ENCODE measurements at places on chromosomes 13 and 19.
A peak's percentile ranks its signal among the peaks of the same experiment; 100 is the strongest.

DNA sequence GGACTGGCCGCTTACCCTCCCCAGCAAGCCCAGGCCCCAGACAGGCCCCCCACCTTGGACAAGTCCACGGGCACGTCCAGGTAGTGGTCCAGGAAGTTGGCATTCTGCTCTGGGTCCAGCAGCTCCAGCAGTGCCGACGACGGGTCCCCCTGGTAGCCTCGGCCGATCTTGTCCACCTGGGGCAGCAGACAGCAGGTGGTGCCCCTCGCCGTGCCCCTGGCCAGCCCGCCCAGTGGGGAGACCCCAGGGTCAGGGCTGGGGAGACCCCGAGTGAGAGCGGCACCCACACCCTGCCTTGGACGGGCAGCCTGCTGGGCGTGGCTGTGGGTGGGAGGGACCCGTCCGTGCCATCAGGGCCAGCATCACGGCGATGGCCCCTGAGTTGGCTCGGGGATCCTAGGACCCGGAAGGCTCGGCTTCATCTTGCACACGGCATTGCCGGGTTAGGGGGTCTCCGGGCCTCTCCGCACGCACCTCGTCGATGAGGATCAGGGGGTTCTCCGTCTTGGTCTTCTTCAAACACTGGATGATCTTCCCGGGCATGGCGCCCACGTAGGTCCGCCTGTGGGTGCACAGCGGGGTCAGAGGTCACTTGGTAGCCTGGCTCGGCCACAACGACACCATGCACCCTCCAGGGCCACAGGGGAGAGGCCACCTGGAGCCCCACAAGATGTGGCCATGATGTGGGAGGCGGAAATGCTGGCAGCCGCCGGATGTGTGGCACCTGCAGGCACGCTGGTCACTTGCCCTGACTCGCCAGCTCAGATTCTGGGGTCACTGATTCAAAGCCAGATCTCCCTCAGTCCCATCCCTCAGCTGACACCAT lies 6.3 kb downstream of the RPL36 start:
- no peak for DNase-seq

DNA sequence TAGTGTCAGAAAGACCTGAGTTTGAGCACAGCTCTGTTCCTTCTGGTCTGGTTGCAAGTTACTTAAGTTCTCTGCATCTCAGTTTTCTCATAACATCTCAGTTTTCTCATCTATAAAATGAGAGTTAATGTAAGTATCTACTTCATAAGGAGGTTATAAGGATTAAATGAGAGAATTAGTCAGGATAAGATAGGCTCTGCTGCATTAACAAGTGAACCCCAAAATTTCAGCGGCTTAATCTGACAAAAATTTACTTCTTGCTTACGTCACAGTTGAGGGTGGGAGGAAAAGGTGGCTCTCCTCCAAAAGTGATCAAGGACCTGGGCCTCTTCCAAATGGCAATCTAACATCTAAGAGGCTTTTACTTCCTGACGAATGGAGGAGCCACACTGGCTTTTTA lies 31.5 kb upstream of the LRCH1 start:
- no peak for DNase-seq

DNA sequence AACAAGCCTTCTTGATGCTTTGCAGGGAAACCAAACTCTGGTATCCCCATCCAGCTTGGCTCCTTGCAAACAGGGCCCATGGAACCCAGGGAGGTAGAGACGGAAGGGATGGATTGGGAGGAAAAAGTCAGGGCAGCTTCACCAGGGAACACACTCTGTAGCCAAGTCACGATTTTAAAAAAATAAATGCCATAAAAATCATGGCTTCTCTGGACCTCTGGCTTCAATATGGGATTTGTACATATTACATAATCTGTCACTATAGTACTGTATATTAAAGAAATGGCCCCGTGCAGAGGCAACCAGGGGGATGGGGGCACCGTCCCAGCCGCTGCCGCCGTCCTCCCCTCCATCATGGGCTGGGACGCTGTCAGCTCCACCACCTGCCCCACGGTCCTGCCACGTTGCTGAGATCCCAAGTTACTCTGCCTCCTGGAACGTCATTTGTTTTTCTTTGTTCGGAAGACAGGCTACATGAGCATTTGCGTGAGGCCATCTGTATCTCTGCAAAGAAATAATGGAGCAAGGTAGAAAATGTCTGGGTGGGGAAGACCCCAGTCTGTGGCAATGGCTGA lies 313.3 kb downstream of the ZNF536 start:
- no peak for DNase-seq

- DNase-seq, result no peak
Observed at GRCh38 chr19:43704002-43704705, 11.7 kb upstream of the IRGC start.

DNA sequence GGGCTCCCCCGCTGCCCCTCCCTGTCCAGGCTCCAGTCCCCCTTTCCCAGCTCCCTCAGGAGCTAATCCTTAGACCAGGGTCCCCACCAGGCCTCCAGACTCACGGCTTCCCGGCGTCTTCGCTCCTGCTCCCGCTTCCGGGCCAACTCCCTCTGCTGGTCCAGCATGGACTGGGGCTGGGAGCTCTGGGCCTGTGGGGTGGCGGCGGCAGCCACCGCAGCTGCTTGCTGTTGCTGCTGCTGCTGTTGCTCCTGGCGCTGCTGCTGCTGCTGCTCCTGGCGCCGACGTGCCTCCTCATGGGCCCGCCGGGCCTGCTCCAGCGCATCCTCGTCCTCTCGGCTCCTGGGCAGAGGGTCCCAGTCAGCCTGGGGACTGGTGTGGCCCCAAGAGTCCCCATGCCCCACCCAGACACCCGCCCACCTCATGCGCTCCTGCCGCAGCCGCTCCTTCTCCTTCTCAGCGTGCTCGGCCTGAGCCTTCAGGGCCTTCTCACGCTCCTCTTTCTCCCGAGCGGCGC lies 6.4 kb upstream of the EPHX3 start:
- no peak for DNase-seq

DNA sequence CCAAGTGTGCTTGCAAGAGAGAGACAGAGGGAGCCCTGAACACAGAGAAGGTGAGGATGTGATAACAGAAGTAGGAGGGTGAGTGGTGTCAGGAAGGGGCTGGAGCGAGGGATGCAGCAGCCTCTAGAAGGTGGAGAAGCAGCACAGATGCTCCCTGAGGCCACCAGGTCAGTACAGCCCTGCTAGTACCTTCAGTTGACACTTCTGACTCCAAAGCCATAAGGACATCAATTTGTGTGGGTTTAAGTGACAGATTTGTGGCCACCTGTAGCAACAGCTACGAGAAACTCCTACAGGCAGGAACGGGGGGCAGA lies 6.9 kb downstream of the ERICH4 start:
- DNase-seq, result no peak

DNA sequence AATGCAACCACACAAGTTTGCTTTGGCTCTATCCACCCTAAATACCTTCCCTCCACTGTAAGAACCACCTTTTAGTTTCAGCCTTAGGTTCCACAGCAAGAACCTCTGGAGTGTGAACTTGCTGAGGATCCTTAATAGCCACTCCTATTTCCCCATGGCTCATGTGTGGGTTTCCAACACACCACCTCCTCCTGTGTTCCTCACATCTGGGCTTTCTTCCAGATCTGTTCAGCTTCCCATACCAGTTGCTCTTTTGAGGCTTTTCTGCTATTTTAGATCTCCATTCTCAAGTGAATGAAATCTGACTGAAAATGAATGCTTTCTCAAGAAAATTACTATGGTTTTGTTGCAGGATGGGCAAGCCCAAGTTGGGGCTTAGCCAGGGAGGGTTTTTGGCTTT lies 104.8 kb upstream of the MIR17HG start:
- DNase-seq, result no peak

- DNase-seq, result no peak
Observed at GRCh38 chr13:34933349-34933748, 8.7 kb upstream of the NBEA start.

DNA sequence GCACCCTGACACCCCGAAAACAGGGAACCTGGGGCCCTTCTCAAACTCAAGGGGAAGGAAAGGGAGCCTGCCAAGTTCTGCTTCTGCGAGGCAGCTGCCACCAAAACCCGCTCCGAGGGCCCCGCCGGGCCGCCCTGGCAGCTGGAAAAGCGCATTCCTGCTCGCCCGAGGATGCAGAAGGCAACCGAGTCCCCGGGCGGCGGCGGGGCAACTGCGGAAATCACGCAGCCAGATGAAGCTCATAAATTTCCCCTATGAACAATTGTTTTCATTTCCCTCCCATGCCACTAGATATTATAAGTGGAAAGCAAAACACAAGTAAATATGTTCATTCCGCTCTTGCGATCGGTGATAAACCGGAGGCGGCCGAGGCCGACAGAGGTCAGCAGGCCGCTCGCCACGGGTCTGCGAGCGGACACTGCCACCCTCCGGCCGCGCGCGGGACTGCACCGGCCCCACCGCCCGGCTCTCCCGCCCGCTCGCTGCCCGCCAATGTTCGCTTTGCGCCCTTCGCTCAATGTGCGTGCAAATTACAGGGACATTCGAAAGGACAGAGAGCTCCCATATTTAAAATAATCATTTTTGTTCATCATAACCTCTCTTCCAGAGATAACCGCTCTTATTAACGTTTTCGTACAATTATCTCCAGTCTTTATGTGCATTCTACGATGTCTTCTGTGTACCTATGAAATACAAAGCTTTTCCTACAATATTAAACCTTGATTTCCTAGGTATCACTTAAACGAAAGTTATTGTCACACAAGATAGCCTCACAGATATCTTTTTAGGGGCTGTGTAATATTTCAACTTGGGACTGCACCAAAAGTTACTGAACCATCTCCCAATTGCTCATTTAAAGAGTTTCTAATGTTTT lies 120.8 kb upstream of the ZNF507 start:
- DNase-seq, result peak; percentile 3

GRCh38 chr13:49022472-49023144 lies 46.9 kb downstream of the FNDC3A start:
- no peak for DNase-seq

GRCh38 chr19:40513345-40513678 lies 46.5 kb downstream of the SPTBN4 start:
- no peak for DNase-seq

DNA sequence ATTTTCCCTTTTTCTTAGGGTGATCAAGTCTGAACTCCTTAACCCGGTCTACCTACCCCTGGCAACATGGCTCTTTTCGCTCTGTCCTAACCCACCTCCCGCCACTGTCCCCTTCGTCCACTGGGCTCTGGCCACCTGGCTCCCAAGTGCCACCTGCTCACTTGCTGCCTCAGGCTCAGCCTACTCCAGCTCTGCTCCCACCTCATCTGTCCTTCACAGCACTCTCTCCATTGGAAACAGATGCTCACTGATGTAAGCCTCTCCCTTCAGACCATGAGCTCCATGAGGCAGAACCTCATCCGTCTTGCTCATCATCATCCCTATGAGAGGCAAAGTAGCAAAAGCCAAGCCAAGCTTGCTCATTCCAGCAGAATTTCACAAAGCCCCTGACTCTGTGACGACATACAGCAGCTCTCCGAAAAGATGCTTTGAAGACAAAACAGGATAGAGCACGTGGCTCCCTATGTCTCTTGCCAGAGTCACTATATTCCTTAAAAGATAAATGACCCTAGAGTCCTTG lies 35.3 kb upstream of the AMER2 start:
- DNase-seq, result no peak

DNA sequence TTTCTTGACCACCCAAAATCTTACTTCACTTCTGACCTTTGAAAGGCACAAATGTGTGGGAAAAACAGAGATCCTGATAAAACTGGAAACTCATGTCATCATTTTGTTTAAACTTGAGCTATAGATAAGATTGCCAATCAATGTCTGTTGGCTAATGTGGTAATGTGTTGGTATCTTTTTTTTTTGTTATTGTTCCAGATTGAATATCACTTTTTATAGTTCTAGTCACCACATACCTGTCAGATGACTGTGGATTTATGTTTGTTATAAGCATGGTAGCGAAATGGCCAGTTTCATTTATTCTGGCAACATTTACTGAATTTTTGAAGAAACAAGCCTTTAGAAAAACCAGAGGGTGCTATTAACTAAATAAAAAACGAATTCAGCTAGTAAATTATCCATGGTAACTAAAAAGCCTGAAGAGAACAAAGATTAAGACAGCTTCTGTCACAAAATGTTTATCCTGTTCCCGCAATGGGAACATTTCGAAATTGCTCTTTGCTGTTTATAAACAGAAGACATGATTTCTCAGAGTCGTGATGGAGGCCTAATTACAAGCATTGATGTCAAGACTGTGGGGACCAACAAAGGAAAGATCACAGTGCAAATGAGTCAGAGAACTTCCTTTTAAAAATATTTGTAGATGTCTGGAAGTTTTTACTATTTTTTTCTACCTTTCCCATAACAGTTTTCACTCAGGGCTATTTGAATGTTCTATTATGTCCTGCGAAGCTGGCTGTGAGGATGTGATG lies 82.9 kb upstream of the POSTN start:
- DNase-seq, result no peak

DNA sequence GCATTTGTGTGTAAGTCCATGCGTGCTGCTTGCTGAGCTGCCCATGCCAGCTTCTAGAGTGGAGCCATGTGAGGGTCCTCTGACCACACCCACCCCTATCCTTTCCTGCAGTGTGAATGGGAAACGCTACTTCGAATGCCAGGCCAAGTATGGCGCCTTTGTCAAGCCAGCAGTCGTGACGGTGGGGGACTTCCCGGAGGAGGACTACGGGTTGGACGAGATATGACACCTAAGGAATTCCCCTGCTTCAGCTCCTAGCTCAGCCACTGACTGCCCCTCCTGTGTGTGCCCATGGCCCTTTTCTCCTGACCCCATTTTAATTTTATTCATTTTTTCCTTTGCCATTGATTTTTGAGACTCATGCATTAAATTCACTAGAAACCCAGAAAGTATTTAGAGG lies 10.3 kb downstream of the TBCB start:
- no peak for DNase-seq

- no peak for DNase-seq
Observed at GRCh38 chr13:45240143-45240542, 39.3 kb upstream of the KCTD4 start.

- DNase-seq, result no peak
Observed at GRCh38 chr19:56110515-56111448, 10.3 kb downstream of the ZNF787 start.

- DNase-seq, result peak; percentile 54
Observed at GRCh38 chr13:48448959-48449614, 36.2 kb upstream of the LPAR6 start.

DNA sequence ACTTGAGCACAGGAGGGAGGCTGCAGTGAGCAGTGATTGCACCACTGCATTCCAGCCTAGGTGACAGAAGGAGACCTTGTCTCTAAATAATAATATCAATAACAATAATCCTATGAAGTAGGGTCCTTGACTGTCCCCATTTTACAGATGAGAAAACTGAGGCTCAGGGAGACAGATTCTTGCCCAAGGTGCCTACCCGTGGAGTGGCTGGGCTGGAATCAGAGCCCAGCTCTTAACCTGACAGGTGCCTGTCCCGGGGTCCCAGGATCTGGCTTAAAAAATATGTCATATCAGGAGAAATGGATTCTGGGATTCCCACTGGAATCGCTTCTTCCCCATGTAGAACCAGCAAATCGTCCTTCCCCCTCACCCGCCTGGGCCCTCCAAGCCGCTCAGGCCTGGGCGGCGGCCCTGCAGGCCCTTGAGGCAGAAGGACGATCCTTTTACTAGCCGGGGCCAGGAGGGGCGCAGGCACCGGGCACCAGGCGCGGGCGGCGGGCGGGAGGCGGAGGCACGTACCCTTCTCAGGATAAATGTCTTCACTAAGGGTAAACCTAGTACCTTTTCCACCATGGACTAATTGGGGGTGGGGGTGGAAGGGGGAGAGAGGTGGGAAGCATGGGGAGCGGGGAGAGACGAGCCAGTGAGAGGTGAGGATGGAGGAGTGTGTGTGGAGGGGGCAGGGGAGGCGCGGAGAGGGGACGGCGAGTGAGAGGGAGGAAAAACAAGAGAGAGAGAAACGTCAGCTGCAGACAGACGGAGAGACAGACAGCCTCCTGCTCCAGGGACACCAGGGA lies 60.6 kb downstream of the COLGALT1 start:
- DNase-seq, result no peak

GRCh38 chr19:37309834-37310575 lies 60.9 kb upstream of the ZNF527 start:
- no peak for DNase-seq

- DNase-seq, result no peak
Observed at GRCh38 chr13:91702411-91702810, 304.0 kb downstream of the GPC5 start.

Data from GF-D8 (cell line).